ENCODE measurements at places on chromosomes 7 and 10.
A peak's percentile ranks its signal among the peaks of the same experiment; 100 is the strongest.

DNA sequence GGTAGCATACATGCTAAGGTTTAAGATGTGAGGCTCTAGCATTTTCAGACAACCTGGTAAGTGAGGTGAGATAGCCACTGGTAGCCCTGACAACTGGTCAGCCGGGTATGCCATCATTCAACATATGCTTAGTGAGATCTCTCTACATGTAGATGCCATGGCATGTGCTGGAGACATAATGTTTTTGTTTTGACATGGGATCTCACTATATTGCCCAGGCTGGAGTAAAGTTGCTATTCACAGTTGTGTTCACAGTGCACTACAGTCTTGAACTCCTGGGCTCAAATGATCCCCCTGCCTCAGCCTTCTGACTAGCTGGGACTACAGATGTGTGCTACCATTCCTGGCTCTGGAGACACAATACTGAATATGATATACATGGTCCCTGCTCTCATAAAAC, 437.3 kb downstream of the SORCS1 start:
- no peak for DNase-seq

DNA sequence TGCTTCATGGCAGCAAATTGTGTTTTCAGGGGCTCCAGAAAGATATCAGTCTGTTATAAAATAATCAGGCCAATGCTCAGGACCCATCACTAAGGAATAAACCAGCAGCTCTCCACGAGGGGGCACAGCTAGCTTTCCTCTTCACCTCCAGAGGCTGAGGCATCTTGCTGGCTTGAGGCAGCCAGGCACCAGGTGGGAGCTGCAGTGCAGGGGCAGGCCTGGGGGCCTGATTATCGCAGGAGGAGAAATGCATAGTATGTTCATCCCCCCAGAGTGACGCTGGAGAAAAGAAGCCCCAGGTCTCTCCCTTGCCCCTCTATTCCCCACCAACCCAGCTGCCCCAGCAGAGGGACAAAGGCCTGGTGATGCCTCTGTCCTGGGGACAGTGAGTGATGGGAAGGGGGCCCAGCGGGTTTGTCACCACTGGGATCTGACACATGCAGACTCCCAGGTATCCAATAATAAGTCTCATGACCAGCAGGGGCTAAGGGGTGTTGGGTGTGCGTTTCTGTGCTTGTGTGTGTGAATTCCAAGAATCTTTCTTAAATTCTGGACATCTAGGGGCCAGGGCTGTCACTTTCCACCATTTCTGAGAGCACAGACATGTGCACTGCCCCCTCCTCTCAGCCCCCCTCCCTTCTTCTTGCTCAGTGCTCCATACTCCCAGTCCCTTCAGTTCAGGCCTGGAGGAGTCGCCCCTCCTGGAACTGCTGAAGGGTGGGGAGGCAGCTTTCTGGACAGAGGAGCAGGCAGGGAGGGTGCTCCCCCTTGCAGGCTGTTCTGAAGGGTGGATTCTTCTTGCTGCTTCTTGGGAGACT, 128.1 kb upstream of the FAM20C start:
- DNase-seq, result peak; percentile 32

DNA sequence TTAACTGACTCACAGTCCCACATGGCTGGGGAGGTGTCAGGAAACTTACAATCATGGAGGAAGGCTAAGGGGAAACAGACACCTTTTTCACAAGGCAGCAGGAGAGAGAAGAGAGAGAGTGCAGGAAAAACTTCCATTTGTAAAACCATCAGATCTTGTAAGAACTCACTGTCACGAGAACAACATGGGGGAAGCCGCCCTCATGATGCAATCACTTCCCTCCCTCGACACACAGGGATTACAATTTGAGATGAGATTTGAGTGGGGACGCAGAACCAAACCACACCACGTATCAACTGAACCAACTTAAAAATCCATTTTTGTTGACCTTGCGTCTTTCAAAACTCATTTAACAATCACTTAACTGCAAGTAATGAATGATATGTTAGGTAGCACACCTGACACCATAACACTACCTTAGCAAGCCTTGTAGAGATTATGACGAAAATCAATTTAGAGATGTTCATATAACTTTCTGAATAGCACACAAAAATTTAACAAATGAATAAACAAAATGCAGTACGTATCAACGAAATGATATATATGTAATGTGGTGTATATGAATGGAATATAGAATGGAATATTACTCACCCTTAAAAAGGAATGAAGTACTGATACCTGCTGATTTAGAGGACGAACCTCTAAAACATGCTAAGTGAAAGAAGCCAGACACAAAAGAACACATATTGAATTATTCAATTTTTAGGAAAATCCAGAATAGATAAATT, 3.7 kb downstream of the FAM3C start:
- DNase-seq, result no peak

DNA sequence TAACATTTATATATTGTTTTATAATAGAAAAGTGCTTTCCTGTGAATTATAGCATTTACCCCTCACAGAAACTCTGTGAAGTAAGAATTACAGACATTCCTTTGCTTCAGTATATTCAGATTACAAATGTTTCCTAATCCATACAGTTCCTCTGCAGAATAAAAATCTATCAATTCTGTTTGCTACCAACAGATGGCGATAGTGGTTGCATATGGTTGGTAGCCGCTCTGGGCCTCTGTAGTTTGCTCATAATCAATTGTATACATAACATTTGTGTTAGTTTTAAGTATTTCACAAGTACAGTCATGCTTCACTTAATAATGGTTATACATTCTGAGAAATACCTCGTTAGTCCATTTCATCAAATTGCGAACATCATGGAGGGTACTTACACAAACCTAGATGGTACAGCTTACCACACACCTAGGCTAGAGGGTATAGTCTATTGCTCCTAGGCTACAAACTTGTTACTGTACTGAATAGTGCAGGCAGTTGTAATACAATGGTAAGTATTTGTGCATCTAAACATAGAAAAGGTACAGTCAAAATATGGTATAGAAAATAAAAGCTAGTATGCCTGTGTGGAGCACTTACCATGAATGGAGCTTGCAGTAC, 94.4 kb upstream of the STEAP4 start:
- no peak for DNase-seq

- no peak for DNase-seq
These were observed 40.2 kb downstream of the PDSS1 start for GRCh38 chr10:26737730-26738129.

DNA sequence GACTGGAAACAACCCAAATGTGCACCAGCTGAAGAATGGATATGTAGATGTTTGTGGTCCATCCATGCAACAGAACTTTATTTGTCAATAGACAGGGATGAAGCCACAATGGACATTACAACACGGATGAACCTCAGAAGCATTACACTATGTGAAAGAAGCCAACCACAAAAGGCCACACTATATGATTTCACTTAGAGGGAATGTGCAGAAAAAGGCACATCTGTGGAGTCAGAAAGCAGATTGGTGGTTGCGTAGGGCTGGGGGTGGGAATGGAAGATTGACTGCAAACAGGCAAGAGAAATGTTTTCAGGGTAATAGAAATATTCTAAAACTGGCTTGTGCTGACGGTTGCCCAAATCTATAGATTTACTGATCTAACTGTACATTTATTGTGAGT, 34.3 kb upstream of the WASHC2A start:
- DNase-seq, result no peak

All from DMS79 treated with DMSO at 0.1 percent for 48 hours (cell line).